T-helper 9 cell (primary cell): ENCODE measurements at places on chromosomes 12 and 14.

DNA sequence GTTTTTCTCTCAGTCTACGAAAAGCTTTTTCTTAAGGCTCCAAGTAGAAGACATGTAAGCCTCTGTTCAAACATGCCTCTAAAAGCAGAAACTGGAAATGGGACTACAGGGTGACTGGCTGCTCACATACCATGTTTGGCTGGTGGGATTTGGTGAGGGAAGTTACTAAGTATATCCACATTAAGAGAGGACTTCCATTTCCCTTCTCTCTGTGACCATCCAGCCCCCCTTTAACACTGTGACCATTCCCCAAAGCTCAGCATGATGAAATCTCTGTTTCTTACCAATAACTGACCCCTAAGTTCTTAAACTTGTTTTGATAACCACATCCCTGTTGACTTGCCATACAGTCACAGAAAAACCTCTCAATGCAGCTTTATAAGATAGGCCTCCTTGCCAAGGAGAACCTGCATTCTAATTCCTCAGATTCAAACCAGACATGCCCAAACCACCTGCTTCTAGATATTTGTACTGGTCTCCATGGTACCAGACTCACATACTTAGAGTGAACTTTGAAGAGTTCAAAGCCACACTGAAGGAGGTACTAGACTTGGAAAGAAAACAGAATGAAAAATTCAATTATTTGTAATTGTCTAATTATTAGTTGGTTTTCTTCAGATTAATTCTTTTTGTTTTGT lies 102.2 kb downstream of the VEZT start:
- no peak for DNase-seq

DNA sequence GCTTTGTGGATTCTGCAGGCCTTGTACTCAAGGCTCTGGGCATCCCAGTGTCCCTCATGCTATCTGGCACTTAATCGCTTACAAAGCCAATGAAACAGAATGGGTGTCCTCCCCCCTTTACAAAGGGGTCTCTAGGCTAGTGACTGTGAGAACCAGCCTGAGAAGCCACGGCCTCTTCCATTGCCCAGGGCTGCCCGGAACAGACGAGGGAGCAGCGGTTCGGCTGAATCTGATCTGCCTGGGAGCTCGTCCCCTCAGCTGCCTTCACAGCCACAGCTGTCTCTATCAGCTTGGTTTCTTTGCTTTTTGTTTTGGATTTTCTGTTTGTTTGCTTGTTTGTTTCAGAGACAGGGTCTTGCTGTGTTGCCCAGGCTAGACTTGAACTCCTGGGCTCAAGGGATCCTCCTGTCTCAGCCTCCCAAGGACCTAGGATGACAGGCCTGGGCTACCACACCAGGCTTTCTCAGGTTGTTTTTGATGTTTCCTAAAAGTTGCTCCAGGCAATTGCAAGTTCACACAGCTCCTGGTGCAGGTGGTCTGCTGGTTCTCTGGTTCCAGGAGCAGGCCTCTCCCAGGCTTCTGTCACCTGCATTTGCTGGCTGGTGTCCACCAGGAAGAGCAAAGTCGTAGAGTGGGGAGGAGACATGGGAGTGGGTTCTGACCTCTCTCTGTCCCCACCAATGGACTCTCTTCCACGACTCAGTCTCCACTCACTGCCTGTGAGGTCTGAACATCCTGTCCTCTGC lies 10.9 kb upstream of the RIN3 start:
- DNase-seq: no peak

- no peak for DNase-seq
These were observed 43.2 kb downstream of the CYP46A1 start for GRCh38 chr14:99727096-99727870.

GRCh38 chr12:86179855-86180254 lies 76.3 kb downstream of the MGAT4C start:
- no peak for DNase-seq

DNA sequence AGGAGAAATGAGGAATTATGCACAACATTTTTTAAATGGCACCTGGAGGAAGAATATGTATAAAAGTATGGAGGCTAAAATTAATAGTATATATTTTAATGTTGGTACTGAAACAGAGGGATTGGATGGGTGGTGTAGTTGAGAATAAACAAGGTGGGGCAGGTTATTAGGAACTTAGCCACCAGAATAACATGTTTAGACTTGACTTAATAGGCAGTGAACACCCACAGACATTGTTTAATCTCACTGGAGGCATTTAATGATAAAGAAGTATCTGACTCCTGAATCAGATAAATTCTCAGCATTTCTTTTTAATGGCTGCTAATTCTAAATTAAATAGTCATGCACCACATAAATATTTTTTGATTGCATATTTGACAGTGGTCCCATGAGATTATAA lies 139.7 kb downstream of the CNTN1 start:
- no peak for DNase-seq

GRCh38 chr12:47797441-47797840 lies 22.3 kb downstream of the HDAC7 start:
- DNase-seq: no peak

DNA sequence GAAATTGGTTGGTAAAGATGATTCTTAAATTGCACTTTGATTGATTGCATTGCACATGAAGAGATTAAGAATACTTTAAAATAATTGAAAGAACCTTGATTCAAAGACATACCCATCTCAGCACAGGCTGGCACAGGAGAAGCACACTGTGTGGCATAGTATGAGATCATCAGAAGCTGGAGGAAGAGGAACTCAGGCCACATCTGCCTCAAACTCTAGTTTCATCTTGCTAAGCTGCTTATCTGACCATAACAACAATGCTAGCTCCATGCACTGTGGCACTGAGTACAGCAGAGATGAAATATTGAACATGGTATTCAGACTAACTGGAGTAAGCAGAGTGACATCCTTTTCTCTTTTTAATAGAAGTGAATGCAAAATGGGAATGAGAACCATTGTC lies 99.1 kb downstream of the TBC1D30 start:
- DNase-seq: no peak

- DNase-seq: no peak
These were observed 32.8 kb downstream of the COX8C start for GRCh38 chr14:93379831-93380230.
